ENCODE measurements at places on chromosomes 6 and 20. TPM values are rescaled to one million over a fixed set of nuclear protein-coding genes. Genes with fewer than 3 reads are reported as not detected.
A peak's percentile ranks its signal among the peaks of the same experiment; 100 is the strongest.

DNA sequence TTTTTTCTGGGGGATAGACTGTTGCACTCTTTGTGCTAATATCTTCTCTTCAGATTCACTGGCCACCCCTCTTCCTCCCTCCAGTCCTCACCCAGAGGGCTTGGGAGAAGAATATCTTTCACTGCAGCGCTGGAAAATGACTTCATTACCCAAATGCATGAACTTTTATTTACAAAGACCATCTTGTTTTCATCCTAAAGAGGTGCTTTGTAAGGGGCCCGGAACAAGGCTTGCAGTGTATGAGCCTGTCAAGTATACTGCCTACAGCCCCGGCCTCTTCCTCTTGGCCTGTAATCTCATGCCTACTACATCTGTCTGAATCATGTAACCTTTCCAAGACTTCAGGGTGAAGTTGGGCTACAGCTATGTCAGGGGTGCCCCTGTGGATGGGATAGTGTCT, 554 bp upstream of the LAMA4 start:
- DNase-seq = no peak

- no peak for DNase-seq
Measured at GRCh38 chr20:64077876-64078551, 1.3 kb downstream of the RGS19 start.

DNA sequence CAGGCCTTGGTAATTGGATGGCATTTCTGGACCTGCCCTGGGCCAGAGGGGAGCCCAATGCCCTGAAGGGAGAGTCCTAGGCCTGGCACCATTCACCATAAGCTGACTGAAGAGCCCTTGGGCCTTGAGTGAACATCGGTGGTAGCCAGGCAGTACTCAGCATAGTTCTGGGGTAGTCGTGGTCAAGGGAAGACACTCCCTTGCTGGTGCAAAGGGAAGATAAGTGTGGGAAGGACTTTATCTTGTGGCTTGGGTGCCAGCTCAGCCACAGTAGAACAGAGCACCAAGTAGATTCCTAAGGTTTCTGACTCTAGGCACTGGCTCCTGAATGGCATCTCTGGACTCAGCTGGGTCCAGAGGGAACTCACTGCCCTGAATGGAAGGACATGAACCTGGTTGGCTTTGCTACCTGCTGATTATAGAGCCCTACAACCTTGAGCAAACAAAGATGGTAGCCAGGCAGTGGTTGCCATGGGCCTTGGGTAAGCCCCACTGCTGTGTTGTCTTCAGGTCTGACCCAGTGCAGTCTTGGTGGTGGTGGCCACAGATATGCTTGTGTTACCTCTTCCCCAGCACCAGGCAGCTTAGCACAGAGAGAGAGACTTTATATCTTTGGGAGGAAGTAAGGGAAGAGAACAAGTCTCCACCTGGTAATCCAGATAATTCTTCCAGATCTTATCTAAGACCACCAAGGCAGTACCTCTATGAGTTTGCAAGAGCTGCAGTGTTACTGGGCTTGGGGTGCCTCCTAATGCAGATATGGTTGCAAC, 83.5 kb downstream of the PRDM13 start:
- no peak for DNase-seq

DNA sequence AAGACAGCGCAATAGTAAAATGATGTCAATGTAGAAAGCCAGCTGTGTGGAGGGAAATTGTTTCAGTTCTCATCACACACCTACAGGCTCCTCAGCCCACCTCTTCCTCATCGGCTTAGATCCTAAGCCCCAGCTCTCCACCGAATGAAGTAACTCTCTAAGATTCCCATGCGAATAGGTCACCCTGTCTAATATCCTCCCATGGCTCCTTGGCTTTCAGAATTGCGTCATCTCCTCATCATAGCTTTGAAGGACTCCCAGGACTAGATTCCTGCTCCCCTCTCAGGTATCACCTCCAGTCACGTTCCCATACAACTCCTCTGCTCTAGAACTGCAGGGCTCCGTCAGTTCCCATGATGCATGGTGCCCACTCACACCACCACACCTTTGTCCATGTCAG, 16.2 kb upstream of the SLC22A16 start:
- DNase-seq = no peak

DNA sequence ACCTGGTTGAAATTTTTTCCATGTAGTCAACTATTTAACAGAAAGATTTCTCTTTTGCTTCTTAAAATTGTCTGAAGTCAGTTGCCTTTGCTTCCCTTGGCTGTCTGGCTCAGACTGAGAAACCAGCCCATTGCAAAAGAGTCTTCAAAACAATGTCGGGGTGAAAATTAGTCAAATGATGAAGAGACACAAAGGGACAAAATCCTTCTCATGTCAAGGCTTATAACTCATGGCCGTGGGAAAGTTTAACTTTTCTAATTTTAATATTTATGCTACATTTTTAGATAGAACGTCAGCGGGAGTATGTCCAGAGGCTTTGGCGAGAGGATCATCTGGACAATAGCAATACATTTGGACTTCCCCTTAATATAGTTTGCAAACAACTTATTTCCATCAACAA, 127.2 kb downstream of the CD164 start:
- DNase-seq = no peak

DNA sequence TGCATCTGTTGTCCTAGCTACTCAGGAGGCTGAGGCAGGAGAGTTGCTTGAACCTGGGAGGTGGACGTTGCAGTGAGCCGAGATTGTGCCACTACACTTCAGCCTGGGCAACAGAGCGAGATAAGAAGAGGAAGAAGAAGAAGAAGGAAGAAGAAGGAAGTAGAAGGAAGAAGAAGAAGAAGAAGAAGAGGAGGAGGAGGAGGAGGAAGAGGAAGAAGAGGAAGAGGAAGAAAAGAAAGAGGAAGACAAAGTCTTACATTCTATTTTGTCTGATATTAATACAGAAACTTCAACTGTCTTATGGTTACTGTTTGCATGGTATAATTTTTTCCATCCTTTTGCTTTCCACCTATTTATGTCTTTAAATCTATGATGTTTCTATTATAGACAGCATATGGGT, 7.2 kb upstream of the NELFCD start:
- DNase-seq = no peak

DNA sequence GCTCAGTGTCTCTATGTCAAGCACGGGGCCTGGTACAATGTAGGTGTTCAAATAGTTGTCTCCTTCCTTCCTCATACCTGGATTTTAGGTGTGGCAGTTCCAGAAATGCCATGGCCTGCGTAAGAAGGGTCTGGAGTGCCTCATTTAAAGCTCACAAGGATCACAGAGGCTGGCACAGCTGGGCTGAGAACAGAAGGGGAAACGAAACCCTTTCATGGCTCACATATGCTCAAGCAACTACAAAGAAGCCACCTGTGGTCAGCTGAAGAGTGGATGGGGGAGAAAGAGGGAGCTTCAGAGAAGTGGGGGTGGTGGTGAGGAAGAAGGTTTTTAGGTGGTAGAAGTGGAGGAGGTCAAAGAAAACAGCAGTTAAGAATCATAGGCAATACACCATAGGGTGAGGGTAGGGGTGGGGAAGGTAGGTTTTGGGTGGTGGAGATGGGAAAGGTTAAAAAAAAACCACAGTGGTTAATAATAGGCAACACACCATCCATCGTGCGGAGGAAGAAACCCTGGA, 17.0 kb upstream of the TOP1 start:
- no peak for DNase-seq

- no peak for DNase-seq
Measured at GRCh38 chr6:117440706-117441525, 15.2 kb upstream of the ROS1 start.

- DNase-seq = no peak
Measured at GRCh38 chr20:63941282-63942081, 14.7 kb downstream of the UCKL1 start.

- DNase-seq = peak; percentile 86
Measured at GRCh38 chr6:6851059-6851948, 256.5 kb upstream of the RREB1 start.

The DSP gene
- 79.1 TPM for total RNA-seq

DNA sequence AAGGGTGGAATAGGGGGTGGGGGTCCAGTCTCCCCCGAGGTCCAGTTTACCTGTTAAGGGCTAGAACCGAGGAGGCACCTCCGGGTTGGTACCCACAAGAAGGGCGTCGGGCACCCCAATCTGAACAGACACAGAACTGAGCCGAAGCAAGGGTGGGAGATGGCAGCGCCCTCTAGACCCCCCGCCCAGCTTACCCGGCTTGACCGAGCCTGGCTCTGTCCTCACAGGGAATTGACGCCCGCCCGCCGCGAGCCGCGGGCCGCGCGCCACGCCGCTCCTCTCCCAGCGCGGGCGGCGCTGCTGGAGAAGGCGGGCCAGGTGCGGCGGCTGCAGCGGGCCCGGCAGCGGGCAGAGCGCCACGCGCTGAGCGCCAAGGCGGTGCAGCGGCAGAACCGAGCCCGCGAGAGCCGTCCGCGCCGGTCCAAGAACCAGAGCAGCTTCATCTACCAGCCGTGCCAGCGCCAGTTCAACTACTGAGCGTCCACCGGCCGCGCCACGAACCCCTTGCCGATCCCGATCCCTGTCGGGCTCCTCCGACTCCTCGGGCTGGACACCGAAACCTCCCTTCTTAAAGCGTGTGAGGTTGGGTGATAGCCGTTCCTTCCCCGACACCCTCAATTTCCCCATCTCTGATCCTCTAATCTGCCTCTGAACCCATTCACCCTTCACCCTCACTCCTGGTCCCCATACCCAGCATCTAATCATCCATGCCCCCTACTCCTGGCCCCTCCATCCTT, 5.9 kb downstream of the TP53INP2 start:
- peak; percentile 72 for DNase-seq

DNA sequence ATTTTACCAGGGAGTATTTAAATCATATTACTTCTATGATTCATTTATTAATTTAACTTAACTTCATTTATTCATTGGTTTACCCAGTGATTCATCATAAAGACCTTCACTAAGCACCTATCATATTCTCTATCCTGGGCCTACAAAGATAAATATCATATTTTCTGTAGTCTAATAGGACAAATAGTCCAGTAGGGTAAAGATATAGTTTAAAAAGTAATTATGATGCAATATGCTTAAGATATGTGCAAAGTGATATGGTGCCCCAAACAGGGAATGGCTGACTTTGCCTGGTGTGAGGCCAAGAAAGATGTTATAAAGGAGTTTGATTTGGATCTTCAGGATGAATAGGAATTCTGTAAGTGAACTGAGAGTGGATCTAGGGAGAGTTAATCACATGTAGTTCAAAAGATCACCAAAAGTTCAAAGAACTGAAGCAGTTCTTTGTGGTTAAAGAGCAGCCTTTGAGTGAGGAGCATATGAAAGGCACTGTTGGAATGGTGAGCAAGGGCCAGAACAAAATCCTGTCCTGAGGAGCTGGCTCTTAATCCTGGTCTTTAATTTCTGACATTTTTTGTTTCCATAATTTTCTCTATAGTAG, 45.5 kb downstream of the MLIP start:
- DNase-seq = no peak

The PRR18 gene
- total RNA-seq = not detected

The NRN1 gene
- 6.4 TPM for total RNA-seq

The STMN3 gene
- total RNA-seq = 11.1 TPM

GRCh38 chr6:155530219-155530834, 74.7 kb upstream of the NOX3 start:
- DNase-seq = no peak

DNA sequence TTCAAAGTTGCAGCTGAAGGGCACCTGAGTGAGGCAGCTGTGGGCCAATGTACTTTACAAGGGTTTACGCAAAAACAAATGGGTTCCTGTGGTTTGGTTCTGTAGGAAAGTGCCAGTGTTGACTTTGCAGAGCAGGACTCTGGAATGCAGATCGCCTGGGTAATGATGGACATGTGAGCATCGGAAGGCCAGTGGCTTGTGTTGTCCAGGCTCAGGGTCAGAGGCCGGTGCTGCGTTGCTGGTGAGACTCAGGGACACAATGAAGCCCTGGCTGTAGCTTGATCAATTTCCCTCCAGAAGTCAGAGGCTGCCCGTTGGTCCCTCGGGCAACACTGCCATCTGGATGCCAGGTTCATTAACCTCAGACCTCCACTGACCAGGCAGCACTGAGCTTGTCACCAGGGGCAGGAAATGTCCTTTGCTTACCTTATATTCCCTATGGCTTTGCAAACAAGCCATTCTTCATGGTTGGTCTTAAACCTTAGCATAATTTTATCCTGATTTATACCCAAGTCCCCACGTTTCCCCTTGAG, 753.4 kb downstream of the QKI start:
- no peak for DNase-seq

- DNase-seq = no peak
Measured at GRCh38 chr6:5213836-5214235, 46.9 kb downstream of the LYRM4 start.

DNA sequence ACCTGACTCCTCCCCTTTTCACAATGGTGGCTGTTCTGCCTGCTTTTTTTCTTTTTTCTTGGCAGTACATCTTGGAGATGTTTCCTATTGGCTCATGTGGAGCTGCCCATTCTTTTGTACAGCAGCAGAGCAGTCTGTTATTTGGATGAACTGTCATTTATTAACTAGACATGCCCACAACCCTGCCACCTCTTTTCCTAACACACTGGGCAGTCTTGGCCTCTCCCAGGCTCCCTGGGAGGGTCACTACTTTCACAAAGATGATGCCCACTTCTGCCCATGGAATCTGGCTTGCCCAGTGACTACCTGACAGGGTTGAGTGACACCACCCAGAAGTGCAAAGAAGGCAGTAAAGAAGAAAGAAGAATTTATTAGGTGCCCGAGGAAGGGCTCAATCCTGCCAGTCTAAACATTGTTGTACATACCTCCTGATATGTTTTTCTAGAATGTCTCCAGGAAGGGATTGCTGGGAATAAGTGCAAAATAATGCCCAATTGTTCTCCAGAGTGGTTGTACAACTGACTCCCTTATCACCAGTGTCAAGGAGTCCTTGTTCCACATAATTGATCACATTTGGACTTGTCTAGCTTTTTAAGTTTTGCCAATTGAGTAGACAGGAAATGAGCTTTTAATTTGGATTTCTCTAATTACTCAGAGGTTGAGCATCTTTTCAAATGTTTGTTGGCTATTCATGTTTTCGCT, 19.7 kb upstream of the SCRT2 start:
- peak; percentile 17 for DNase-seq

GRCh38 chr6:137707590-137708360, 159.3 kb upstream of the TNFAIP3 start:
- peak; percentile 84 for DNase-seq

The HAO1 gene
- total RNA-seq = 2.7 TPM

DNA sequence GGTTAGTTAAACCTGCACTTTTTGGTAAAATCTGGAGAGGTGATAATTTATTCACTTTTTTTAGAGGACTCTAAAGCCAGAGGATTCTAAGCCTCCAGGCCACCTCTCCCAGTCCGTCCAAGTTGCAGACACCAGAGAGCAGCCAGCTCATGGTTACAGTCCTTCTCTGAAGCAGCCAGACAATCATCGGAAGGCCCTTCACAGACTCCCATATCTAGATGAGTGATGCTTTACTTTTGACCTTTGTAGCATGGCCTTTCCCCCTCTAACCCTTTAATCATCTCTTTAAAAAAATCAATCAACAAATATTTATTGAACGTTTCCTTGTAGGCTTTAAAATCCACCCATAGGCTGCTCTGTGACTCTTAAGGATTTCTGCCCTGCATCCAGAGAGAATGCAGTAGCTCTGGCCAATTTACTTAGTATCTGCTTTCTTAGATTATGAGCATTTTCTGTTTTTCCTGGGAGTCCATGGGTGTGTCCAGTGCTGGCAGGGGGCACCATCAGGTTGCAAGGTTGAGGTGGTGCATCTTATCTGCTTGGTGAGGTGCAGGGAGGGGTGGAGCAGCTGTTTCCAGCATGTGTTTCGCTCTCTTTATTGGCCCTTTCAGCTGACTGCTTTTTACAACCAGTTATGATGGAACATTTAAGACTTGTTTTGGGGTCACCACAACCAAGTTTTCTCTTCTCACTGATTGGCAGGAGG, 58.6 kb downstream of the JARID2 start:
- no peak for DNase-seq

The SCAND1 gene
- total RNA-seq = 92.7 TPM

The MUCL3 gene
- 93.5 TPM for total RNA-seq

Measured in mucosa of gallbladder (tissue), 1 donor.